ENCODE measurements at places on chromosomes 11 and 22.

DNA sequence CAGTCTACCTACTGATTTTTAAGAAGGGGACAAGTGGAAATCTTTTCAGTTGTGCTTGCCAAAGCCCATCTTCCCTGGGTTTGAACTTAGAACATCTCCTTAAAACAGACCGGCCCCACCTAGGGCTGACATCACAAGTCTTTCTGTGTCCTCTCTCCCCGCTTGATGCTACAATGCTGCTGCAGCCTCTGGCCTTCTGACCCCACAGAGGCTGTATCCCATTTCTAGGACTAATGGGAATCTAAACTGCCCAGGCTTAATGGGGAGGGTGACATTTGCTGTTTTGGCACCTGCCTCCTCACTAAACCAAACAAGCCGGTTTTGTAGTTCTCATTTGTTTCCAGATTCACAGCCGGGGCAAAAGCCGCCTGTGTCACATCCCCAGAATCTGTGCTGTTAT, 121.3 kb upstream of the CADM1 start:
- DNase-seq = no peak

DNA sequence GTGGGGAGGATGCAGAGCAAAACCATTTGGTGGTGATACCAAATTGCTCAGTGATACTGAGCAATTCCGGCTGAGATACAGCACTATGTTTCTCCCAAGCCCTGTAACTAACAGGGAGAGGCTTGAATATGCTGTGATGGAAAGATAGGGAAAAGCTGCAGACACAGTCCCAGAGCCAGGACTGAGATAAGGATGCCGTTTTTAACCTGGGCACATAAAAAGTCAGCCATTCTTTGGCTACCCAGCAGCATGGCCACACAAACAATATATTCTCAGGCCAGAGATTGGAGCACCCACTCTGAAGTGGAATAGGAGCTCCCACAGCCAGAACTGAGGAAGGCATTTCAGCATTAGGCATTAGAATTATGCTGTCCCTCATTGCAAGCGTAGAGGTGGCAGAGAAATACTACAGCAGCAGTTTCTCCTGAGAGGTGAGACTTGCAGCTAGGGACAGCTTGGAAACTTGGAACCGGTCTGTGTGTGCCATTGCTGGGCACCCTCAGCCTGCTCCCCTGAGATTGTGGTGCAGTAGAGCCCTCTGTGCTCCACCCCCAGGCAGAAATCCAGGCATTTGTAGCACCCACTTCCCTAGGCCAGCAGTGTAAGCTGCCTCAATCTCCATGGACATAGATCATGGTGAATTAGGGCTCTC, 346.5 kb downstream of the TMEM135 start:
- DNase-seq = no peak

GRCh38 chr11:22583963-22584492, 41.6 kb downstream of the FANCF start:
- no peak for DNase-seq

DNA sequence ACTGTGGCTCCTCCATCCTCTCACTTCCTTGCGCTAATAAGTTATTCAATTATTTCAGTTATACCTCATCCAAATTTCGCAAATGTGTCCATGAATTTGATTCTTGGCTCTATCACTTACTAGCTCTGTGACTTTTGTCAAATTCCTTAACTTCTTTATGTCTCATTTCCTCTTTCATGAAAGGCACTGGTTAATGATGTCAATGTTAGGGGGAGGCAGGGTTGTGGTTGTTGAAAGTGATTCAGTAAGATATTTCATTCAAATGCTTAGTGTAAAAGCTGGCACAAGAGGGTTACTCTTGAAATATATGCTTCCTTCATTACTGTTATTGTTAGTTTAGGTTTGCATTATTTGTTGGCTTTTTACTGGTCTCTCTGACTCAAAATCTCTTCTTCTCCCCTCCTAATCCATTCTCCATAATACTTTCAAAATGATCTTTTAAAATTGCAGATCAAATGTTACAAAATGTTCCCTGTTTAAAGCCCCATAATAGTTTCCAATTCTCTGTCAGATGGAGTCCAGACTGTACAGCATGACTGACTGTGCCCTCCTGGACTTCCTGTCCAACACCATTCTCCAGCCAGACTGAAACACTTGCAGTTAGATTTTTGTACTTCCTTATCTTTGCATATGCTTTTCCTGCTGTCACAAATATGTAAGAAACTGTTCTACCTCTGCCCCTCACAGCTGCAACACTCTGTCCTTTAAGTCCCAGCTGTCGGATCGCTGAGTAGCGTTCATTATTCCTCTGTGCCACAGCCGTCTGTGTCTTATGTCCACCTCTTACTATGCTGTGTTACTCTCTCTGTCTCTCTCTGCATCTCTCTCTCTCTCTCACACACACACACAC, 510.6 kb upstream of the RAG2 start:
- no peak for DNase-seq

DNA sequence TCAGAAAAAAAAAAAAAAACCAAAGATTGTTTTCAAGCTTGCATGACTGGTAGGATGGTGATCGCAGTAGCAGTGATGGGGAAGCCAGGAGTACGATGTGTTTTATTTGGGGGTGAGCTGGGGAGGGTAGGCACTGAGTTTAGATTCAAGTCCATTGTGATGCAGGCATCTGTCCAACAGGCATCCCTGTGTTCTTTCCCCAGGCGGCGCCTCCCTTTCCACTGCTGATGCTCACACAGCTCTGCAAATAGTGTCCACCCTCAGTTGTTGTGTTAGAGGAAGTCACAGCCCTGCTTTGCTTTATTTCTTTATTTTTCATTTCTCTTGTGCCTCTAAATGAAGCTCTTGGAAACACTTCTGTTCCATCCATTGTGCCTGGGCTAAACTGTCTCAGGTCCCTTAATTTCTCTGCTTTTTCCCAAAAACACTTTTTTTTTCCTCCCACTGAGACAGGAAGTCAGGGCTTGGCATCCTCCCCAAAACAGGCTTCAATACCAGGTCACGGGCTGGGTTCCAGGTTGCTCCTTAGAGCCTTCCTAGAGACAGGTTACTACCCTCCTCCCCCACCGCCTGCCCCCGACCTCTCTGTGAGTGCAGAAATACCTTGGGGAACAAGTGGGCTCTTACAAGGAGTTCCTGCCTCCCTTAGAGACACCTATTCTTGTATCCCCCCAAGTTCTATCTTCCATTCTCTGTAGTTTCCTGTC, 38.6 kb upstream of the HSPA8 start:
- no peak for DNase-seq

DNA sequence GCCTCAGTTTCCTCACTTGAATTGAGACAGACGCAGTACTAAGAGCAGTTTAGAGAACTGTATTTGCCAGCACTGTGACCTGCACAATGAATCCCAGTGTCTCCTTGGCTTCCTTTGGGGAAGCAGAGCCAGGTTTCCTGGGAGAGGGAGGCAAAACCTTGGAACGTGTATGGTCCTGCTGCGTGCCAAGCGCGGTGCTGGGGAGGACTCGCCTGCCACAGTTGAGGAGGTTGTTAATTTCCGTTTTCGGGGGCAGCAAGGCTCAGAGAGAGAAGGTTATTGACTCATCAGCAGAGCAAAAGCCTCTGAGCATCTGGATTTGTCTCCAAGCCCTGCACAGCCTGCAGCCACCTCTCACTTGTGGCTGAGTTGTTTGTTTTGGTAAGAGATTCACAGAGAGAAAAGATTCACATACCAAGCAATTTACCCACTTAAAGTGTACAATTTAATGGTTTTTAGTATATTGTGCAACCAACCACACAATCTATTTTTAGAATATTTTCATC, 10.8 kb downstream of the SYT12 start:
- no peak for DNase-seq

- DNase-seq = no peak
Observed at GRCh38 chr11:843818-844692, 1.4 kb downstream of the TSPAN4 start.

- DNase-seq = no peak
Observed at GRCh38 chr22:25078591-25078990, 121.1 kb upstream of the CRYBB3 start.

- no peak for DNase-seq
Observed at GRCh38 chr22:40410272-40410671, 39.9 kb downstream of the SGSM3 start.

DNA sequence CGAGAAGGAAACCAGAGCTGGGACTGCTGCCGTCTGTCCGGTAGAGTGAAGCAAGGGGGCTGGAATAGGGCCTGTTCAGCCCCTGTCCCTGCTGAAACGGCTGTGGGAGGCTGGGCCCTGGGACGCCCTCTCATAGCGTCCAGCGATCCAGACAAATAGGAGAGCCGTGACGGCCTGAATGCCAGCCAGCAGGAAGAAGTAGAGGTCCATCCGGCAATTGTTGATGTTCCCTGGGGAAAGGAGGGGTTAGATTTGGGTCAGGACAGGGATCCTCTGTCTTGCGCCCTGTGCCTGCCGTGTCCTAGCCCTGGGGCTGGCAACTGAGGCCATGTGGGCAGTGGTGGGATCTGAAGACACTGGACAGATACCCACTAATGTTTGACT, 12.9 kb downstream of the TMEM132A start:
- DNase-seq = no peak

DNA sequence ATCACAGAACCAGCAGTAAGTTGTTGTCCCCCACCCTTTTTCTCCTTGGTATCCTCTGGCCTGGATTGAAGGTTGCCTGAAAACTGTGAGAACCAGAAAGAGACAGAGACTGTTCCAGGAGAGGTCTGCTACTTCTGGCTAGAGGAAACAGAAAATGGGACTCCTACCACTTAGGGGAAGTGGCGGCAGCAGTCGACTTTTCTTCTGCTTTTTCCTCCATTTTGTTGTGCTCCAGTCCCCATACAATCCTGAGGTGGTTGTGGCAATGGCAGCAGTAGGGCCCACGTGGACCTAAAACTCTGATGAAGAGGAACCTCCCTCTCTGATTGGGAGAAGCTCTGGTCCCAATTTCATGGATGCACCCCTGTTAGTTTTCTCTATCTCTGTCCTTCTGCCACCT, 76.0 kb upstream of the SORL1 start:
- DNase-seq = no peak

All from hypothalamus (tissue), 51 donors.